Activated CD8-positive, alpha-beta memory T cell treated with anti-CD3 and anti-CD28 coated beads for 24 hours (primary cell): ENCODE measurements at places on chromosomes 5 and 9.

DNA sequence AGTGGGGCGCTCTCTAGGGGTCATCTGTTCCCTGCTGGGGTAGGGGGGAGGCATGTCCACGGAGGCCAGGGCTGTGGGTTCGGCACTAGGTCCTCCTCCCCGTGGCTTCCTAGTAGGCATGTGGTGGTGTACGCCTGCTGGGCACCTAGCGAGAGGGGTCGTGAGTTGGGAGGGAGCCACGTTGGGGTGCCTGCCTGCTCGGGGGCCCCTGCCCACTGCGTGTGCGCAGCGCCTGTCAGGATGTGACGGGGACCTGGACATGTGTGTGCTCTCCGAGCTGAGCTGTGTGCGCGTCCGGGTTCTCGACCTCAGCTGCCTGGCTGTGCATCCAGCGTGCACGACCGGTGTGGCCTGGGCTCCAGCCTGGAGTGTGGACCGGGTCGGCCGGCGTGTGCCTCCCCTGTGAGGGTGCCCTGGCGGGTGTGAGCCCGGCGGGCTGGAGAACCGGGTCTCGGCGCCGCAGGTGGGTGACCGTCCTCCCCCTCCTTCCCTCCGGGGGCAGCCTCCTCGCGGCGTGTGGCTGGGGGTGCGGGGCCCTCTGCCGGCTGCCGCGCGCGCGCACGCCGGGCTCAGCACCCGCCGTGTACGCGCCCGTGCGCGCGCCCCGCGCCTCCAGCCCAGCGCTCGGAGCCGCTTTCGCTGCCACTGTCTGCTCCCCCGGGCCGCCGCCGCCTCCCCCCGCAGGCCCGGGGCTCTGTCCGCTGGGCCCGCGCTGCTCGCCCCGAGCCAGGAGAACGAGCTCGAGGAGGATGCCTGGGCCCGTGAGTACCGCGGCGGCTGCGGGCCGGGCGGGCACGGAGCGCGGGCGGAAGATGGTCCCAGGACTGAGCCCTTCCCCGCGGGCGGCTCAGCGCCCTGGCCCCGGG is at the start of gene PRR7:
Gene PRR7 (plus strand): TSS at position 615 of the 866 bp plus-strand sequence. CDS start 8,254 bp downstream, outside the sequence.
- peak; percentile 90 for DNase-seq

- DNase-seq, result no peak
Measured at GRCh38 chr9:106403081-106403480, 459.9 kb upstream of the ZNF462 start.

DNA sequence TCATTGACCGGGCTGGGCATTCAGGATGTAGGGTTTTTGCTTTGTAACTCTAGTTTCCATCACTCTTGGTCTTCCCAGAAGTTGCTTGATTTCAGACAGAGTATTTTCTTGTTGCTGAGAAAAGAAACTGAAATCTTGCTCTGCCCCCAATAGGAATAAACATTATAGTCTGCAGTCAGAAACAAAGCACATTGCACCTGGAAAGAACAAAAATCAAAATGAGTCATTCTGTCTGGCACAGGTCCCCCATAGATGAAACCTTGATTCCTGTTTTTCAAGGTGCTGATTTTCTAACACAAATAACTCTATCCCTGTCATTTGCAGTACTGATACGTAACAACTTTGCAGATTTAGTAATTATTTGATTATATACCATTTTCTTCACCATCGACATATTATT is 232.1 kb downstream of the FBXO4 start:
- DNase-seq, result no peak

DNA sequence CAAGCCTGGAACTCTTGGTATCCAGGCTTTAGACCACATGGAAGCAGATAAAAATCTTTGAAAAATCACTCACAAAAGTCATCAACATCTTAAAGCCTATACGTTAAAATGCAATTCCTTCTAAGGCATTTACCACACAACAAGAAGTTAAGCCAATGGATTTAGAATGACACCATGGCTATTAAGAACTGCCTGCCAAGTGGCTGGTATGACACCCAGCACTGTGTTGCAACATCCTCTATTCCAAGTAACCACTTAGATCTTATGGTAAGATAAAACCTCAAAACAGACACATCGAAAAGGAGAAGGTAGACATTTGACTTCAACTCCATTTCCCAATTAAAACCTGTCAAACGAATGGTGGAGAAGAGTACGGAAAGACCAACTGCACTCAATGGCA is 344.2 kb upstream of the SLC30A5 start:
- DNase-seq, result no peak

DNA sequence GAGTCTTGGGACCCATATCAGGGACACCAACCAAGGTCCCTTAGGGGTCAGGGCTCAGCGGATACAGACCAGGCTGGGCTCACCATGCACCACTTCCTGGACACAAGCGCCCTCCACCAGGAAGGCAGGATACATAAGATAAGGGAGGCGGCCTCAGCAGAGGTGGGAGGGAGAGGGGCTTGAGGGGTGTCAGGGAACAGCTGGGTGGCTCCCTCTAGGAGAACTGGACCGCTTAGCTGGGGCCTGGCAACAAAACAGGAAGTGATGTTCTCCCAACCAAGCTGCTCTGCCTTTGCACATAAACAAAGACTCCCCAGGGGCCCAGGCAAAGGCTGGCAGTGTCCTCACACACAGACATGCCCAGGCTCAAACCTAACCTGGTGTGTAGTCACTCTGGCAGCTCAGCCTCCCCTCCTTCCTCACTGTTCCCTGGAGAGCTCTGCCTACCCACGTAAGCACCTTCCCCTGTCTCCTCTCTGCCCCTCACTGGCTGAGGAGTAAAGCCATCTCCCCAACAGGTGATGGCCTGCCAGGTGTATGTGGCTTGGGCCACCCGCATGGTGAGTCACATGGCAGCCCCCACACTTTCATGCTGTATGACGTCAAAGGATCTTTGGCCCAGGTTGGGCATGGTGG is 5.8 kb upstream of the BICD2 start:
- DNase-seq, result no peak

DNA sequence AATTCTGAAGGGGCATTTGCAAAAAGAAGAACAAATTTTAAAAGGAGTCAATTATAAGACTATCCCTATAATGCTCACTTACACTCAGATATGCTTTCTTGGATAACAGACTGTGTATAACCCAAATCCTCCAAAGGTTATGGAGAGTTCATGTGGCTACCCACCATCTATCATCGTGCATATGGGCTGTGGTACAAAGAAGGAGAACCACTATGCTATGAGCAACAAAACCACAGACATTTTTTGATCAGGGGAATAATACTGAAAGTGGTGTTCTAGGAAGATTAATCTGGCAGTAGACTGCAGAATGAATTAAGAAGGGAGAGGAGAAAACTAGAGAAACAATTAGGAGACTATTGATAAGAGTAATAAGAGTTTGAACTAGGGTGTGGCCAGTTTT is 16.8 kb downstream of the NR3C1 start:
- DNase-seq, result no peak

DNA sequence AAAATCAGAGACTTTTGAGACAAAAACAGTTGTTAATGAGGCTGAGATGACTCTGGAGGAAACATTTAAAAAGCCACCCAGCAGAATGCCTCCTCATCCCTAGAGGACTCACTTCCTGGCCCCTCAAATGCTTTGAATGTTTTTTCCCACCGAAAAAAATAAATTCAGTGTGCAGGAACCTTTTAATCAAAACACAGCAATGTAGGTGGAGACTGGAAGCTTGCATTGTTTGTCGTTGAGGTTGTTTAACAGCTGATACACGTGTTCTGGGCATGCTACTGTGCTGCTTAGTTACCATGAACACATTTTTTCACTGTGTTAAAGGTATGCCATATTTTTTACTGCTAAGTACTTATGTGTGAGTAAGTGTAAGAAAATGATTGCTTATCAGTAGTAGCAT is 65.7 kb upstream of the ADCY2 start:
- DNase-seq, result no peak

GRCh38 chr9:35350827-35351549 is 138.9 kb upstream of the RUSC2 start:
- no peak for DNase-seq
